AG08396 (cell line): ENCODE measurements at places on chromosomes 3 and 15.
A peak's percentile ranks its signal among the peaks of the same experiment; 100 is the strongest.

DNA sequence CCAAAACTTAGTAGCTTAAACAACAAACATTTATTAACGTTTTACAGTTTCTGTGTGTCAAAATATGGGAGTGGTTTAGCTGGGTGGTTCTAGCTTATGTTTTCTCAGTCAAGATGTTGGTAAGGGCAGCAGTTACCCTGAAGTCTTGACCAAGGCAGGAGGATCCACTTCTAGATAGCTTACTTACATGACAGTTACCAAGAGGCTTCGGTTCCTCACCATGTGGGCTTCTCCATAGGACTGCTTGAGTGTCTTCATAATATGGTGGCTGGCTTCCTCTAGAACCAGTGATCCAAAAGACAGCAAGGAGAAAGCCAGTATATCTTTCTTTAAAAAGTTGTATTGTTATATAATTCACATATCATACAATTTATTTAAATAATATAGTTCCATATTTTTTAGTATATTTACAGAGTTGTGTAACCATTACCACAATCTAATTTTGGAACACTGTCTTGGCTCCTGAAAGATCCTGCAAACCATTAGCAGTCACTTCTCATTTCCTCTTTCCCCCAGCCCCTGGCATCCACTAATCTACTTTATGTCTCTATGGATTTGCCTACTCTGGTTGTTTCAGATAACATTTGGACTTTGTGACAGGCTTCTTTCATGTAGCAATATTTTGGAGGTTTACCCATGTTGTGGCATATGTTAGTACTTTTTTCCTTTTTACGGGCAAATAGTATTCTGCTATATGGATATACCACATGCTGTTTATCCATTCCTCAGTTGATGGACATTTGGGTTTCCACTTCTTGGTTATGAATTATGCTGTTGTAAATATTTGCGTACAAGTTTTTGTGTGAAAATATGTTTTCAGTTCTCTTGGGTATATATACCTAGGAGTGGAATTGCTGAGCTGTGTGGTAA lies 33.3 kb downstream of the MAPK6 start:
- no peak for DNase-seq

GRCh38 chr3:178982137-178982536 lies 89.5 kb downstream of the ZMAT3 start:
- DNase-seq: peak; percentile 7

- DNase-seq: peak; percentile 9
Observed at GRCh38 chr15:39680868-39681267, 100.0 kb downstream of the THBS1 start.

- no peak for DNase-seq
Observed at GRCh38 chr3:197561926-197562325, 6.2 kb upstream of the BDH1 start.

DNA sequence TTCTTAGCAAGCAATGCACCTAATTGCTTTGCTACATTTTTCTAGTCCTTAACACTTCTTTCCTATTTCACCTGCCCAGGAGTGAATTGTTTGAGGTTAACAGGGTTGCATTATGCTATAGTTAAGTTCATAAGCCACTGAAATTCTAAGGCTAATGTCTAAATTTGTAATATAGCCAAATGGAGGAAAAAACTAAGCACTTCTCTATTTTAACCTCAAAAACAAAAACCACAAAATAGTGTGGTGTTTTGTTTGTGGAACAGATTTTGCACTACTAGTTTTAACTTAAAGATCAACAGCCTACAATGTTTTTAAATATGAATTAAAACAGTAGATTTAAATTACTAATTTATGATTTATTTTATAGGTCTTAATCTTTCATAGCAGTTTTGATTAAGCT lies 5.5 kb downstream of the ATOSA start:
- no peak for DNase-seq

GRCh38 chr3:141386126-141386488 lies 17.8 kb downstream of the ZBTB38 start:
- no peak for DNase-seq

DNA sequence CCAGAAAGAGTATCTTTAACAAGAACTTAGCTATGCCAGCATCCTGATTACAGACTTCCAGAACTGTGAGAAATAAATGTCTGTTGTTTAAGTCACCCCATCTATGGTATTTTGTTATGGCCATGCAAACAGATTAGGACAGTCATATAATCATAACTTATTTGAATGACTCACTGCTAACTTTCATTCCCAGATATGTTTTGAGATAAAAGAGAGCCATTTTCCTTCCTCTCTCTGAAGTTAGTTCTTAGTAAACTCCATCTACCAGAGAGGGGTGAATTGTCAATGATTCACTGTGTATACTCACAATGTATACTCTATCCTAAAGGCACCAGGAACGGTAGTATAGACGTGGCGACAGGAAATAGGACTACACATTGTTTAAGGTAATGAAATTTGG lies 179.4 kb upstream of the DPH6 start:
- peak; percentile 28 for DNase-seq

- no peak for DNase-seq
Observed at GRCh38 chr3:141259821-141260629, 28.4 kb downstream of the PXYLP1 start.

DNA sequence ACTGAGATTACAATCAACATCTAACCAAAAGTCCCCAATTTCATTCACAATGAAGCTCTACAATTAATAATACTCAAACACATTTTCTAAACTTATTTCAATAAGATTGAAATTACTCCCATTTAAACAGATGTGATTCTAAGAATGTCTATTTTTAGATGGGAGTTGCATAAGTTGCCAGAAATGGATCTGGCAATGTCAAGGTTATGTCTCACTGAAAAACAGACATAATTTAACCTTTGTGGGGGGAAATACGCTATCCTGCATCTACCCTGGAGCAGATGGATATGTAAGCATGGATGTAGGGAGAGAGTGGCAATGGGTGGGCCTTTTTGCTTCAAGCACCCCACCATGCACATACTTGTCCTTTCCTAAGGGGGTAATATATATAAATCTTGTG lies 6.7 kb upstream of the EIF1B start:
- DNase-seq: no peak

DNA sequence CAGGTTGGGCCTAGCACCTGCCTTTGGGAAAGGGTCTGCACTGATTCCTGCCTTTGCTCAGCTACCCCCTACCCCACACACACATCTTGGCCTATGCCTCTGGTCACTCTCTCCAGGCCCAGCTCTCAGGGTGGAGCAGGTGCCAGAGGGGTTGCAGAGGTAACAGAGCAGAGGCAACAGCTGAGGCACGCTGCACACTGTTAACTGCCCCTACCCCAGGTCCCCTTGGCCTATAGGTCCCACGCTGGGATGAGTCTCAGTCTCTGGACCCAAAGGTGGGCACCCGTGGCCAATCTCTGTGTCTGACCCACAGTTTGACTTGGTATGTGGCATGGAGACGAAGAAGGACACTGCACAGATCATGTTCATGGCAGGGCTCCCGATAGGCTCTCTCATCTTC lies 24.8 kb downstream of the SLC22A14 start:
- DNase-seq: no peak

DNA sequence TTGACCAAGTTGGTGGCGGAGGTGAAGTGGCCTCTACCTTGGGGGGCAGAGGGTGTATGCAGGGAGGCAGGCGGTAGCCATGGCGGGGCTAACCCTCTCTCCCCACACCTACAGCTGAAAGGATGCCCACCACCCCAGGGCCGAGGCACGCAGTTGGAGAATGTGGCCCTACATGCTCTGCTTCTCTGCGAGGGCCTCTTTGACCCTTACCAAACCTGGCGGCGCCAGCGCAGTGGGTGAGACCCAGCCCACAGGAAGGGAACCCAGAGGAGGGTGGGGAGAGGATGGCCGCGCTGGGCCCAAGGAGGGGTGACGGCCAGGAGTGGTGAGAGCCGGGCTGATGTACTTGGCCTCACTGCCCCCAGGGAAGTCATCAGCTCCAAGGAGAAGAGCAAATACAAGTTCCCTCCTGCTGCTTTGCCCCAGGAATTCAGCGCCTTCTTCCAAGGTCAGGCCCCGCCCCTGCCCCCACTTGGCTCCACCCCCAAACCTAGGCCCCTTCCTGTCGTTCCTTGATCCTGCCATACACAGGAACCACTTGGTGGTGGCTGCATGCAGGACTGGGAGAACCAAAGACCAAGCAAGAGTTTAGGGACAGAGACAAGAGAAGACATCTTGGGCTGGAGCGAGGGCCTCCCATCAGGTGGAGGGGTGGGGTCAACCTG lies 9.8 kb downstream of the NBEAL2 start:
- DNase-seq: no peak

- no peak for DNase-seq
Observed at GRCh38 chr3:26718315-26718714, 95.7 kb downstream of the LRRC3B start.

- DNase-seq: no peak
Observed at GRCh38 chr3:127964053-127964452, 49.0 kb downstream of the KBTBD12 start.

DNA sequence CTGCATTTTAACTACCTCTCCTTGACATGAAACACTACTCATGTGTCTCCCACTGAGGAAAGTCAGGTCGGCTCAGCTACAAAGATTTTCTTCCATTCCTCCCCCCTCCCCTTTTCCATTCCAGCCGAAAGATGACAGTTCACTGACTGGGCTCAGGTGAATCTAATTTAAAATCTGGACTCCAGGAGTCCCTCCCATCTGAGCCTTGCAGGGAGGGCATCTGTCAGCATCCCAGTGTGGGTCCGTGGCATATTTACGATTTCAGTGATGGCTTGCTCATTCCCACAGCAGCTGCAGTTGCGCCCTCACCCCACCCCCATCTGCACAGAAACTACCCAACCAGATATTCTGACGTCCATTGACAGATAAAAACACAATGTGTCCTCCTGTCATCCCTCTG lies 153.7 kb upstream of the ARRDC4 start:
- DNase-seq: no peak

GRCh38 chr15:92409006-92409405 lies 15.3 kb downstream of the ST8SIA2 start:
- DNase-seq: no peak

- no peak for DNase-seq
Observed at GRCh38 chr3:150611666-150612065, 8.5 kb downstream of the SELENOT start.

GRCh38 chr3:44227632-44228031 lies 14.1 kb upstream of the TOPAZ1 start:
- DNase-seq: no peak
